ENCODE measurements at places on chromosomes 7 and 10.

DNA sequence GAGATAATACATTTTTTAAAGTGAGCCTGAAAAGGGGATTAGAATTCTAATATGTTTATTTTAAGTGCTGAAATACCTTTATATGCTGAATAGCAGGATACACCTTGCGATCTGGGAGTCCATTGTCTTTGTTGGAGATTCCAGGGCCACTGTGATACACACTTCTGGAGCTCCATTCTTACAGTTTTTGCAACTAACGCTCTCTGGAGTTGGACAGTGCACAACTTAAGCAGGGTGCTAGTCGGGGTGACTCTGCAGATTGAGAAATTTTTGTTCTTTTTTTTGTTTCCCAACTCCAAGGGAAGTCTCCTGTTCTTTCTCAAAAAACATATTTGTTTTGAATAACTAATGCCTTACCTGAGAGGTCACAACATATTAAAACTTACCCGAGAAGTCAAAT, 23.7 kb upstream of the POU6F2 start:
- DNase-seq, result no peak

DNA sequence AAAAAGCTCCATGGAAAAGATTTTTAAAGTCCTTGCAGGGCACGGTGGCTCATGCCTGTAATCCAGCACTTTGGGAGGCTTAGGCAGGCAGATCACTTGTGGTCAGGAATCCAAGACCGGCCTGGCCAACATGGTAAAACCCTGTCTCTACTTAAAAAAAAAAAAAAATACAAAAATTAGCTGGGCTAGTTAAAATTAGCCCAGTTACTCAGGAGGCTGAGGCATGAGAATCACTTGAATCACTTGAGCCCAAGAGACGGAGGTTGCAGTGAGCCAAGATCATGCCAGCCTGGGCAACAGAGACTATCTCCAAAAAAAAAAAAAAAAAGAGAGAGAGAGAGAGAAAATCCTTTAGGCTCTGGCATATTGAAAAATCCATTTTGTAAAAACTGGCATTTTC, 61.9 kb downstream of the CCDC6 start:
- DNase-seq, result no peak

GRCh38 chr7:157668221-157668883, 331.5 kb downstream of the DNAJB6 start:
- DNase-seq, result no peak

- DNase-seq, result peak; percentile 47
These were observed 1.2 kb upstream of the TMEM243 start for GRCh38 chr7:87220734-87221215.

- DNase-seq, result peak; percentile 3
These were observed 37.5 kb downstream of the AGAP4 start for GRCh38 chr10:45809837-45810236.

Data from fibroblast of villous mesenchyme (primary cell).